ENCODE measurements at places on chromosomes 3 and 15. TPM values are rescaled to one million over a fixed set of nuclear protein-coding genes. Genes with fewer than 3 reads are reported as not detected.
A peak's percentile ranks its signal among the peaks of the same experiment; 100 is the strongest.

Gene MOBP
- total RNA-seq: not detected

Gene CCDC13
- 0.41 TPM for total RNA-seq

Gene CCR8
- not detected for total RNA-seq

Gene ETFA
- 103 TPM for total RNA-seq

Gene GOLGA8K
- total RNA-seq: 0.31 TPM

DNA sequence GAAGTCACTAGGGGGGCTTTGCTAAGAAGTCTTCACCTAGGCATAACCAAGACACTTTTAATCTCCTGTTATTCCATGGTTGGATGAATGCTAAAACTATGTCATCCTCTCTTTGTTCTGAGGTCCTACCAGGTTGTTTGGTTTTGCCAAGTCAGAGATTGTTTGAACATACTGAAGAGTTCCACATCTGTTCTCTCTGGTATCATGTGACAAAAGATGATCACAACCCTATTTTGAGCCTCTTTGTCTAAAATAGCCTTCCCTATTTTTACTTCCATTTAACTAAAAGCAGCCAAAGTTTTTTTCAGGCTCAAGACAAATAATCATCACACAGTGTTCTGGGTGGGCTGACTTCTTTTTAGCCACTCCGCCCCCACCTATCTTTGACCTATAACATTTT lies 218.4 kb upstream of the LMCD1 start:
- no peak for DNase-seq

- DNase-seq: no peak
Observed at GRCh38 chr3:106231086-106231485, 362.3 kb upstream of the CBLB start.

DNA sequence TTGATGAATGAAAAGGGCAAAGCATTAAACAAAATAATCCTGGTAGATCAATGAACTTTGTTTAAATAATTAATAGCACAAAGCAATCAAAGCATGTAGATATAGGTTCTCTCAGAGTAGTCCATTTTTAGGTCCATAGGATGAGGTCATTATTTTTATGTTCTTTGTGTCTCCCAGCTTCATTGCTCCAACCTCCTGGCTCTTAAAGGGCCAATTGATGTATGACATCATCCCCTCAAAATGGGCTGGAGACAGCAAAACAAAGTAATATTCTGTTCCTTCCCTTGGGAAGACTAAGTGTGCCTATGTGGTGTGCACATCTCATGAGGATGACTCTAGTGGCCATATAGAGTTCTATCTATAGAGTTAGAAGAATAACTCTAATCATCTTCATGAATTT lies 49.5 kb downstream of the HMG20A start:
- no peak for DNase-seq

- DNase-seq: no peak
Observed at GRCh38 chr15:69422336-69422895, 8.3 kb downstream of the KIF23 start.

- DNase-seq: no peak
Observed at GRCh38 chr3:50173685-50174516, 17.5 kb upstream of the GNAT1 start.

DNA sequence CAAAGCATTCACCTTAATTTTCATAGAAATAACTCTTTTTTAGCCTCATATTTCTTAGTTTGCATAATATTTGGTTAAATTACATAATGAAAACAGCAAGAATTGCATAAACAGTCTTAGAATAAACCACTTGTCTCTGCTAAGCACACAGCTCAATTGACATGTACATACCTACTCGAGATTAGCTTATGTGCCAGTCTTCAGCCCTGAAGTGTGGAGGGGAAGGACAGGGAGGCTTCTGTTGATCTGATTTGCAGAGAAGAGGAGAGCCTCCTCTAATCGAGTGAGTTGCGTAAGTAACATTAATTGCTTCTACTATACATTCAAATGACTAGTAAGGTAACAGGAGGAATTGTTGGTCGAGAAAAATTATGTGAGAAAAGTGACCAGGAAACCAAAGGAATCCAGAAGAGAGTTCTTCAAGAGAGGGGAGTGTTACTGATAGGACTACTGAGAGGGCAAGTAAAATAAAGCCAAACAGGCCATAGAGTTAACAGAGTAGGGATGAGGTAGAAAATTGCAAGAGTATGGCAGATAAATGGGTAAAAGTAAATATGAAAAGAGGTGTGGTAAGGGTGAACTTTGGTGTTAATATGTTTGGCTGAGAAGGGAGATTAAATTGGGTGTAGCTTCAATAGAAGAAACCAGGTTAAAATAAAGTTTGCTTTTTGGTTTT lies 7.1 kb upstream of the GOLIM4 start:
- DNase-seq: no peak

DNA sequence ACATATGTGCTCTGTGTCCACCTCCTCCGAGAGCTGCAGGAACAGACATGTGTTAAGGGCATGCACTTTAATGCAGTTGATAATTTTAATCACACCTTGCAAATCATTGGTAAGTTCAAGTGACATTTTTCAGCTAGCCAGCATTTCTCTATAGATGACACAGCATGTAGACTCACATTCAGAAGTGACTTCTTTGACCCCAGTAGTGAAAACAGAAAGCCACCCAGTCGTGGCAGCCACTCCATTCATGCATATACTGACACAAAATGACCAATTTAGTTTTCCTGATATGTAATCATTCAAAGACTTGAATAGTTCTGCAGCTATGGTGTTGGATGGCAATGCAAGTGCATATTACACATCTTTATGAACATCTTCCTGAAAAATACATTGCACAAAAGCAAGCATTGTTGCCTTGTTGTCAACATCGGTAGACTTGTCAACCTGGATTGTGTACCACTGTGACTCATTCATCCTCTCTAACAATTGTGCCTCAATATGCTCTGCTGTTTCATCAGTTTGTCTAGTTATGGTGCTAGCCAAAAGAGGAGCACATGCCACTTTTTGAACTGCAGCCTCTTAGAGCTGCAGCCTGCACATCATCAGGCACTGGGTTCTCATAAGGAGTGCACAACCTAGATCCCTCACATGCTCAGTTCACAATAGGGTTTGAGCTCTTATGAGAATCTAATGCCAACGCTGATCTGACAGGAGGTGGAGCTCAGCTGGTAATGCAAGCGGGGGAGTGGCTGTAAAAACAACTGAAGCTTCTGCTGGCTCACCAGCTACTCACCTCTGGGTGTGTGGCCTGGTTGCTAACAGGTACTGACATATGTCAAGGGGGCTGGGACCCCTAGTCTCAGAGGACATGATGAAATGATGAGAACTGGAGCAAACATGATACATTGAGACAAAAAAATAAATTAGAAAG lies 622.0 kb downstream of the PYDC2 start:
- no peak for DNase-seq

DNA sequence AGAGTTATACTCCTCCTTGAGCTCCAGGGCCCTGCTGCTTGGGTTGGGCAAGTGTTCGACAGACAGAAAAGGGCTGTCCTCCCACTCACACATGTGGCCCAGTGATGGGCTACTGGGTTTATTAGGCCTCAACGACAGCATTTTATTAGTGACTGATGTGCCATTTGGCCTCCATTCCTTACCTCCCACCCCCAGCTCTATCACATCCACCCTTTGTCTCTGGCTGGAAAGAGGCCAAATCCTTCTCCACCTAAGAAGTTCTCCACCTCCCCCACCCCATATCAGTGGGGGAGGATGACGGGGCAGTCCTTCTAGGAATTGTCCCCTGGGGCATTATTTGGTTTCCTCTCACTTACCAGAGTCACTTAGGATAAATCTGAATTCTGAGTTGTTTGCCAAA lies 57.1 kb upstream of the WNT5A start:
- no peak for DNase-seq

DNA sequence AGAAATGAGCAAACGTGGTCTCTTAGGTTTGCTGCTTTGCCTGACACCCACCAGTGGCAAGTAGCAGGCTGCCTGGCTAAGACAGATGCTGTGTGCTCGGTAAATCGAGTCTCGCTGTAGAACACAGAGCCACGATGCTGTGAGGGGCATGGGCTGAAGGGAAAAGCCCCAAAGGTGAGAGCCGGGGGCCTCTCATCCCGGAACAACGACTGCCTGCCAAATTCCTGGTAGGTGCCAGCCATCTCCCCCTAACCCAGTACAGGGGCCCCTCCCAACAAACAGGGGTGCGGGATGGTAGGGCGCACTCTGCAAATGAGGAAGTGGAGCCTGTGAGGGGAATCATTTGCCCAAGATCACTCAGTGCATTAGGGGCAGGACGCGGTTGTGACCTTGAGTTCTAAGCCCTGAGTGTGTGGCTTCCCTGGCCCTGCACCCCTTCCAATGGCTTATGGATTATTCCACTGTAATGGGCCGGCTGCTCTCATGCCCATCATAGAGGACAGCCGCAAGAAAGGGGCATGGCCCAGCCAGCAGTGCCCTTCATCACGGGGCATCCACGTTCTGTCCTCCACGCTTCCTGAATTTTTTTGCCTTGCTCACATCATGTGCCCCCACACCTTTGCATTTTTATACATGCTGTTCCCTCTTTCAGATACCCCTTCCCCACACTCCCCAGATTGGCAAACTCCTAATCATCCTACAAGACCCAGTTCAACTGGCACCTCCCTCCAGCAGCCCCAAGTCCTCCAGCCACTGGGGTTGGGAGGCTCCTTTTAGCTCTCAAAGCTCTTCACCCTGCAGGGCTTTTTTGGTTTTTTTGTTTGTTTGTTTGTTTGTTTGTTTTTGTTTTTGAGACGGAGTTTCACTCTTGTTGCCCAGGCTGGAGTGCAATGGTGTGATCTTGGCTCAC lies 125.4 kb downstream of the NUP210 start:
- no peak for DNase-seq

GRCh38 chr3:183210862-183211341 lies 42.2 kb upstream of the B3GNT5 start:
- no peak for DNase-seq

GRCh38 chr15:27238707-27239423 lies 267.9 kb downstream of the GABRG3 start:
- no peak for DNase-seq

- no peak for DNase-seq
Observed at GRCh38 chr3:171326717-171327440, 133.3 kb downstream of the TNIK start.

DNA sequence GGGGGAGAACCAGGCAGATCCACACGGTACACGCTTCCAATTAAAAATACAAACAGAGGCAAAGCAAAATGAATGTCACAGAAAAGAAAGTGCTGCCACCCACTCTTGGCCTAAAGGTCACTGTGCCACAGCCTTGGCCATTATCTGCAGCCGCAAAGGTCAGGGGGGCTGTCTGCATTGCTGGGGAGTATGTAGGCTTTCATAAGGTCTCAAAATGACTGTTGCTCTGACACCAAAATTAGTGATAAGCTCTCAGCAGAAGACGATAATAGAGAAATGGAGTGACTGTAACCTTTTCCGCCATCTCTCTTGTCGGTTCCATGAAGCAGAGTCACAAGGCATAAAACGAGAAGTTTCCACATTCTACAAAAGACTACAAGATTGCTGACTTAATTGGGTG lies 374.2 kb upstream of the ICE2 start:
- DNase-seq: no peak

DNA sequence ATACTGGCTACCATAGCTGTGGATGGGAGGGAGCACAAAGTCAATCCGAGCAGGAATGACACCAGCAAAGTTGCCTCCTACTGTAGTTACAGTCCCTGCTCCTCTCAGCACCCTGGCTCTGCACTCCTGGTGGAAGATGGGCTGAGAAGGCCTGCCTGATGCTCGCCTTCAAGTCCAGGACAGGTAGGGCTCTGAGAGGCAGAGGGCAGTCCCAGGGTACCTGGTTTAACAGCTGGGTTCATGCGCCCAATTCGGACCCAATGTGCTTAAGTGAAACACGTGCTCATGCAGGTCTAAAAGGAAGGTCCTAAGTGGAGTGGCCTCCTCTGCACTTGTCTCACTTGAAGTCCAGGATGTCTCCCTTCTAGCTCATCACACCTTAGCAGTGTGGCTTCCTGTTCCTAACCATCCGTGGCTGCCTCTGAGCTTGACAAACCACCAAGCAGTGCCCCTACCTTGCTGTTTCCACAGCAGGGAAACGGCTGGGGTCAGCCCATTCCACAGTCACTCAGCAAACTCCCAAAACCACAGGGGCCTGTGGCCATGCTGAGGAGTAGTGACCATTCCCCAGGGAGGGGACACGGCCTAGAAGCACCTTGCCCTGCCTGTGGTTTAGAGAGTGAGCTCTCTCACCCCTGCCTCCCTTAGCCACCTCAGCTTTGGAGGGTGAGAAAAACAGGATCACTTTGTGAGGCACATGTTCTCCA lies 3.9 kb upstream of the MUSTN1 start:
- no peak for DNase-seq

DNA sequence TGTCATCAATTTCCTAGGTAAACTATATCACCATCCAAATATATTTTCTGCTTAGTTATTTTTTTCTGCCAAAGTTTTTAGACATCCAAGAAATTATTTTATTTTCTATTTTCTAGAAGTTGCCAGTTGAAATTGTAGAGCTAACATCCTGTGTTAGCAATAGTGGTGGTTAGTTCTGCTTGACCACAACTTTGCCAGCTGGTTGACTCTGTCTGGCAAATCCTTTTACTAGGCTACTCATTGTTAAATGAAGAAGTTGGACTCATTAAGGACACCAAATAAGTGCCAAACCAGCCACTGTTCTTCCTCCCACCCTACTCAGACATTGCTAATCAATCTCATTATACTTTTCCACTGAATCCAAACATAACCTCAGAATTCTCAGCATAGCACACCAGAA lies 15.4 kb upstream of the CRBN start:
- DNase-seq: no peak

DNA sequence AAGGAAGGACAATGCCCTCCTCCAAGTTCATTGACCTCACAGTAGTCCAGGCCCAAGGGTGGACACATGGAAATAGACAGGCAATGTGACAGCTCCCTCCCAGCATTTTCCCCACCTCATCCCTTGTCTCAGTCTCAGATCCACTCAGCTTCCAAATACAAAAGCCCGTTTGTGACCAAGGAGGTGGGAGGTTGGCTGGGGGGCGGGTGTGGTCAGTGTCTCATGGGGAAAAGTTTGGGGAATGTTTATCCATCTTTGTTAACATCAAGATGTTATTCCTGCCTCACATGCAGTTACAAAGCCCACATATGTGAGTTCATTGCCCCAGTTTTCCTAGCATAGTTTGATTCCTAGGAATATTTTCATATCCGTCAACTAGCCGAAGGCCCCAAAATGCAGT lies 338.5 kb upstream of the PPP2R3A start:
- no peak for DNase-seq

- DNase-seq: peak; percentile 80
Observed at GRCh38 chr15:27059610-27060202, 88.7 kb downstream of the GABRG3 start.

DNA sequence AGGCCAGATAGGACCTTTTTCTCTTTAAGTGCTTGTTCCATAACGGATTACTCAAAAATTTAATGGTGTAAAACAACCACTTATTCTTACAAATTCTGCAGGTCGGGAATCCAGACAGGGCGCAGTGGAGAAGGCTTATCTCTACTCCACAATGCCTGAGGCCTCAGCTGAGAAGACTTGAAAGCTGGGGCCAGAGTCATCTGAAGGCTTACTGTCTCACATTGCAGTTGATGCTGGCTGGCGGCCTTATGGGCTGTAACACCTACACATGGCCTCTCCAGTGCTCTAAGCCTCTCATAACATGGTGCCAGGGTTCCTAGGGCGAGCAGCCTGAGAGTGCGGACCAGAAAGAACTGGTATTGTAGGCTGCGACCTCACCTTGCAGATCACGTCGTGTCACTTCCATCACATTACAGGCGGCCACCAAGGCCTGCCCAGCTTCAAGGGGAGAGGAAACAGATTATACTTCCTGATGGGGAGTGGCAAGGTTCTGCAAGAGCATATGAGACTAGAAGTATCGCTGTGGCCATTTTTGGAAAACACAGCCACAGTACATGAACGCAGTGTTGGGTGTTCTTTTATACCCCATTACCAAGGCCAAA lies 32.4 kb downstream of the CMTM7 start:
- no peak for DNase-seq

All from endothelial cell (in vitro differentiated cells).